ENCODE measurements at places on chromosomes 7 and 10.

DNA sequence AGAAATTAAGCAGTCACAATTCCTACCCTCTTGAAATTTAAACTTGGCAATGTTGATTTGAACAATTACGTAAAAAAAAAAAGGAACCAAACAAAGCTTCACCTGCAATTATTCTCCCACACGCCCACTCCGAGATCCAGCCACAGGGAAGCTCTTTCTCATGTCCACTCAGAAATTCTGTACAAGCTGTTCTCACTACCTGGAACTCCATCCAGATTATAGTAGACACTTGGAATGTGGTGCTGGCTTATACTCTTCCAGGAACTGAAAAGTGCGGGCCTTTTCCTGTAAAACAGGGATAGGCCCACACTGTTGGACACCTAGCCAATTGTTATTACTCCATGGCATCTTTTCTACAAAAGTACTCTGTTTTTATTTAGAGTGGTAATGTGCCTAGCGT is 20.3 kb upstream of the TOMM7 start:
- DNase-seq = no peak

GRCh38 chr10:66788178-66788987 is 137.5 kb upstream of the LRRTM3 start:
- no peak for DNase-seq

DNA sequence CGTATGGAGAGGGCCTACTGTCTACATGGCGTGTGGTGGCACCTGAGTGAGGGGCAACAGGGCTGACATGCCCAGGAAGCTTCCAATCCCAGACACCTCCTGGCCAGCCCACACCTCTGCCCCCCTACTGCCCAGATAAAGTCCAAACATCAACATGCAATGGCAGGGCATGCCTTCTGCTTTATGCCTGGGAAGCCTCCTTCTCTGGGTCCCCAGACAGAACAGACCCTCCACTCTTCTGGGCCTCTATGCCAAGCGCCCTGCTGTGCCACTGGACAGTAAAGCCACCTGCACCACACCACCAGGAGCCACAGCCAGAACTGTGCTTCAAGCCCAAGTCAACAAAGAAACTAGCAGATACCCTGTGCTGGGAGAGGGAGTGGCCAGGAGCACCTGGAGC is 12.5 kb downstream of the TMEM72 start:
- no peak for DNase-seq

DNA sequence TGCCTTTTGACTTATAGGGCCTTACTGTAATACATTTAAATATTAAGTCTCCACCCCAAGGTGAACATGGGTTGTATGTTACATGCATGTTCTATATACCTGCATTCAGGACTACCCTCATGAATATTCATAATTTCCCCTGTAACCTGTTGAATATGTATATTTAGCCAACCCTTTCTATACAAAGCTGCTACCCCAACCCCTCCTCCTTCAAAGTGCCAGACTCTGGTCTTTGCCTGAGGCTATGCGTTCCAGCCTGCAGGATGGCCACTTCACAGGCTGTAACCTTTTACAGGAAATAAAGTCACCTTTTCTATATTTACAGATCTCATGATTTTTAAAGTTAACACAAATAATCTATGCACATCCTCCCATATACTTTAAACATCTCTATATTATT is 10.1 kb upstream of the UNC5B start:
- DNase-seq = no peak

DNA sequence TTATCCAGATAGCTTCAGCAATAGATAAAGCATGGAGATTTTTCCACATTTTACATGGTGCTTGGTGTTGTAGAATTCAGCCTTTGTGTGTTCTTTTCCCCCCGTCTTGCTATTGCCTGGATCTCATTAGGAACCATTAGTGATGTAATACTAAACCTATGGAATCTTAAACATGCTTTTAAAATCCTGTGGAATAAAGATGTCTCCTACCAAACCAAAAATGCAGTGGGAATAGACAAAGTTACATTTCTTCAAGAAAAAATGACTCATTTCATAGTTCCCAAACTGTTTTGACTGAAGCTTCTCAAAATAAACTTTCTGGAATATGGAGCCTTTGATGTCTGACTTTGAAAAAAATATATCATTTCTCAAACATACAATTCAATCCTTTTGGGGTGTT is 44.0 kb downstream of the CALD1 start:
- peak; percentile 66 for DNase-seq

DNA sequence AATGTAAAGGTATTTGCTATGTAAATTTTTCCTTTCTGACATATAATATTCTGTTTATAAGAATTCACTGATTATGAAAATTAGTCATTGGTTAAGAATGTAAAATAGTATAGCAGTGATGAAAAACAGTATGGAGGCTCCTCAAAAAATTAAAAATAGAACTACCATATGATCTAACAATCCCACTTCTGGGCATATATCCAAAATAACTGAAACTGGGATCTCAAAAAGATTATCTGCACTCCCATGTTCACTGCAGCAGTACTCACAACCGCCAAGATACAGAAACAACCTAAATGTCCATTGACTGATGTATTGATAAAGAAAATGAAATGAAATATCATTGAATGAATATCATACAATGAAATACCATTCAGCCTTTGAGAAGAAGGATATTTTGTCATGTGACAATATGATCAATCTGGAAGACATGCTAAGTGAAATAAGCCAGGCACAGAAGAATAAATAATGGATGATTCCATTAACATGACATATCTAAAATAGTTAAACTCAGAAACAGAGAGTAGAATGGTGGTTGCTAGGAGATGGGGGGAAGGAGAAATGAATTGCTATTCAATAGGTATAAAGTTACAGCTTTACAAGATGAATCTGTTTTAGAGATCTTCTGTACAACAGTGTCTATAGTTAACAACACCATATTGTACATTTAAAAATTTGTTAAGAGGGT is 14.0 kb downstream of the C10orf88 start:
- peak; percentile 56 for DNase-seq

- DNase-seq = peak; percentile 48
Observed at GRCh38 chr7:29494350-29494749, 69.3 kb upstream of the PRR15 start.

DNA sequence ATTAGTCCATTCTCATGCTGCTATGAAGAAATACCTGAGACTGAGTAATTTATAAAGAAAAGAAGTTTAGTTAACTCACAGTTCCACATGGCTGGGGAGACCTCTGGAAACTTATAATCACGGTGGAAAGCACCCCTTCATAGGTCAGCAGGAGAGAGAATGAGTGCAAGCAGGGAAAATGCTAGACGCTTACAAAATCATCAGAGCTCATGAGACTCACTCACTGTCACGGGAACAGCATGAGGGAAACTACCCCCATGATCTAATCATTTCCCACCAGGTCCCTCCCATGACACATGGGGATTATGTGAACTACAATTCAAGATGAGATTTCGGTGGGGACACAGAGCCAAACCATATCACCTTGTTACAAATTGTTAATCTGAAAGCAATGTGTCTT is 15.8 kb downstream of the TAS2R39 start:
- peak; percentile 16 for DNase-seq

DNA sequence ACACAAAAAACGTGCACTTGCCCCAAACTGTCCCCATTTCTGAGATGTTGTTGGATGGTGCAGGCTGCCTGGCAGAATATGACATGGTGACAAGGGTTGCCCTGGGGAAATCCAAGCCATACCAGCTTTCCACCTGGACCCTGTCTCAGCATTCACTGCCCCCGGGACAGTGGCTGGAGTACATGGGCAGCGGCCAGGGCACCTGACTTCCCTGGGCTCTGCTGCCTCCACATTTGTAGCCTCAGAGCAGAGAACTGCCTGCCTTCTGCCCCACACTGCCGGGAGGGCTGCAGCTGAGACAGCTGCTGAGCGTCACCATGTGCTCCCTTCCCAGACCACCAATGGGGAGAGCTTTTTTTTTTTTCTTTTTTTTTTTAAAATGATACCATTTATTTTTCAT is 222.9 kb upstream of the ZNF32 start:
- DNase-seq = no peak

DNA sequence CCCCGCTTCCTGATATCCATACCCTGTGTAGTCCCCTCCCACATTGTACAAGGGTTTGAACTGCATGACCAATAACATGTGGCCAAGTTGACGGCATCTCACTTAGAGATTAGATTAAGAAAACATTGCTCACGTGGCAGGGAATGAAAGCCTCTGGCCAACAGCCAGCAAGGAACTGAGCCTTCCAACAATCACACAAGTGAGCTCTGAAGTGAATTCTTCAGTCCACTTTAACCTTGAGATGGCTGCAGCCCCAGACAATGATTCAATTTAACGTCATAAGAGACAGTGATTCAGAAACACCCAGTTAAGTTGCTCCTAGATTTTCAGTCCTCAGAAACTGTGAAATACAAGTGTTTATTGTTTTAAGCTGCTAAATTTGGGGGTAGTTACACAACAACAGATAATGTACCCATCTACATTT is 165.9 kb upstream of the PLXNA4 start:
- DNase-seq = peak; percentile 98

GRCh38 chr10:14186245-14186644 is 144.5 kb downstream of the FRMD4A start:
- DNase-seq = peak; percentile 11

- DNase-seq = peak; percentile 4
Observed at GRCh38 chr10:97197030-97197500, 11.3 kb upstream of the SLIT1 start.

DNA sequence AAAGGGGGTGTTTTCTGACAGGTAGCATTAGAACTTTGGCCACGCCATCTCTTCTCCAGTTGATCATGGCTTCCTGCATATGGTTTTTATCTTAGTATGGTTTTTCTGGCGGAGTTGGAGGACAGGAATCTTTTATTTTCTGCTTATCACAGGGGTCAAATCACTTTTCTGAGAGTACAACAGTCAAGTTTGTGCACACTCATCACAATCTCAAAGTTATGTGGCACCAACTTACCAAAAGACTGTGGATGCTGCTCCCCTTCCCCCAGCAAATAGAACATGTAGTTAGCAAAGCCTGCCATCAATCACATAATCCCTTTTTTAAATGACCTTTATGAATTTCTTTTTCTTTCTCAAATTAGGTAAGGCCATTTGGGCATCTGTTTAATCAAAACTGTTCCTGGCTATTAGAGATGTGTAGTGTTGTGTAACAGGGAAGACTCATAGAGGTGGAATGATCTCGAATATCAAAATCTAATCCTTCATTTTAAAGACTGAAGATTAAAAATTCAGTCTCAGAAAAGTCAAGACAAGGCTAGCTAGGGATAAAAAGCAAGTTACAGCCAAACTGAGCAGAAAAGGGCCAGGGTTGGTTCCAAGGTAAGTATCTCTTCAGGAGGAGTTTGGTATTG is 3.8 kb upstream of the CH25H start:
- DNase-seq = peak; percentile 28

GRCh38 chr7:106023369-106024322 is 60.6 kb downstream of the CDHR3 start:
- DNase-seq = no peak

- DNase-seq = peak; percentile 48
Observed at GRCh38 chr10:124949543-124949942, 7.6 kb downstream of the ZRANB1 start.

DNA sequence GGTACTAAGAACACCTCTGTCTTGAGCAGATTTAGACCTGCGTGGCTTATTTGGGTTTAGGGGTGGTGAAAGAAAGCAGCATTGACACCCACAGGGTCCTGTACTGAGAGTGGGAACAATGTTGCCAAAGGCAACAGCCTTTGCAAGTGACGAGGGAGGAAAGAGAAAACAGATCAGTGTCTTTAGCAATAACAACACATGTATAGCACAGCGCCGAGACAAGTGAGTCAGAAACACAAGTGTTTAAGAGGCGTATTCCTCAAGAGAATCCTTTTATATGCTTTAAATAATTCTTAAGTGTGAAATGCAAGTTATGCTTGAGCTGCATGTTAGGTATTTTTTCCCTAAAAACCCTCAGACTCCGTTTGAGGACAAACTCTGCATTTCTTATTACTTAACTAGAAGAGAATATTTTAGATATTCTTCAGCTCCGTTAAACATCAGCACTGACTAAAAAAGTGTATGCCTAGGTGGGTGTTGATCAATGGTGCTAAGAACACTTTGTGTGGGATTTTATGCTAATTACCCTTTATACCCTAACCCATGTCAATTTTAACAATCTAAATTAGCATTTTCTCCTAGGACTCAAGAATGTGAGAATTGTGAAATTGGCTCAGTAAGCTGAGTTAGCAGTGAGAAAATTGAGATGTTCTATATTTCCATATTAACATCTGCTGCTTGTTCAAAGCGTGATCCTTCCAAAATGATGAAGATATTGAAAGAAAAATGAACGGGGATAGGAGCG is 1095.4 kb upstream of the CELF2 start:
- peak; percentile 34 for DNase-seq

DNA sequence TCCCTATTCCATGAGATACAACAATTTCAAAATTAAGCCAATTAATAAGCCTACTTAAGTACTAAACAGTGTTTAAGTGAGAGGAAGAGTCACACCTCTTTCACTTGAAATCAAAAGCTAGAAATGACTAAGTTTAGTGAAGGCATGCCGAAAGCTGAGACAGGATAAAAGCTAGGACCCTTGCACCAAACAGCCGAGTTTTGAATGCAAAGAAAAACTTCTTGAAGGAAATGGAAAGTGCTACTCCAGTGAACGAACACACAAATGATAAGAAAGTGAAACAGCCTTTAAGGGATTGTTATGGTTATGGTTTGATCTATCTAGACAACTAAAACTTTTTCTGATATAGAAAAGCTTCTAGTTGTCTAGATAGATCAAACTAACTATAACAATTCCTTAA is 135.4 kb upstream of the KMT2E start:
- DNase-seq = no peak

- peak; percentile 21 for DNase-seq
Observed at GRCh38 chr7:121395494-121395960, 581 bp downstream of the FAM3C start.
